ENCODE measurements at places on chromosomes 13 and 19. TPM values are rescaled to one million over a fixed set of nuclear protein-coding genes. Genes with fewer than 3 reads are reported as not detected.

The ATP4B gene
- not detected for total RNA-seq

The GPR183 gene
- 13.6 TPM for total RNA-seq

The ZNF681 gene
- 1.9 TPM for total RNA-seq

The MIDN gene
- 135 TPM for total RNA-seq

The ADGRL1 gene
- total RNA-seq: 26.3 TPM

The KCTD15 gene
- total RNA-seq: 48.7 TPM

The OR7C1 gene
- total RNA-seq: not detected

The ZIK1 gene
- total RNA-seq: 2.9 TPM

The RNF225 gene
- 0.55 TPM for total RNA-seq

The GSX1 gene
- not detected for total RNA-seq

The FCER2 gene
- total RNA-seq: 0.58 TPM

The FGF21 gene
- not detected for total RNA-seq

The PLVAP gene
- total RNA-seq: 174 TPM

The LRRC63 gene
- total RNA-seq: 0.29 TPM
